ENCODE measurements at places on chromosomes 2 and 18.

GRCh38 chr2:145221516-145221915 is 701.6 kb upstream of the ZEB2 start:
- DNase-seq: no peak

- no peak for DNase-seq
Observed at GRCh38 chr2:191115391-191115790, 35.4 kb downstream of the STAT4 start.

GRCh38 chr2:240988146-240988545 is 10.3 kb upstream of the SNED1 start:
- no peak for DNase-seq

GRCh38 chr2:109623923-109624322 is 9.8 kb downstream of the SOWAHC start:
- no peak for DNase-seq

GRCh38 chr2:232571026-232571474 is 20.6 kb downstream of the EIF4E2 start:
- DNase-seq: no peak

GRCh38 chr2:168939918-168940317 is 38.8 kb downstream of the G6PC2 start:
- no peak for DNase-seq

GRCh38 chr2:85355073-85355410 is 473 bp downstream of the ELMOD3 start:
- DNase-seq: no peak

GRCh38 chr18:64438178-64438577 is 289.3 kb upstream of the LINC00305 start:
- no peak for DNase-seq

DNA sequence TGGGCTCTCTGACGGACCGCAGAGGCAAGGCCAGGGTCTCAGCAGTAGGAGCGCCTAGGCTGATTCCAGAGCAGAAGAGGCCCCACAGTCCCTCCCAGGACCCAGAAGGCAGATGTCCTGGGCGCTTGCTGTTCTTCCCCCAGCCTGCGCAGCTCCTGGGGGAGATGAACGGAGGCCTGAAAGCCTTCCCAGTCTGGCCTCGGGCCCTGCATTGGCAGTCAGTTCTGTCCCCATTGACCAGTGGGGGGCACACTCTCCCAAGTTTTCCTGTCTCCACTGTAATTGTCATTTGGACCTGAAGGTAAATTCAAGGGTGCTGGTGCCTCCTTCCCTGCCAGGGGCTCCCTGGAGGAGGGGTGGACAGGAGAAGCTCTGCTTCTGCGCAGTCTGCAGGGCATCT is 345.7 kb downstream of the CYP26B1 start:
- DNase-seq: no peak

- DNase-seq: no peak
Observed at GRCh38 chr2:188456114-188456909, 164.6 kb downstream of the GULP1 start.

DNA sequence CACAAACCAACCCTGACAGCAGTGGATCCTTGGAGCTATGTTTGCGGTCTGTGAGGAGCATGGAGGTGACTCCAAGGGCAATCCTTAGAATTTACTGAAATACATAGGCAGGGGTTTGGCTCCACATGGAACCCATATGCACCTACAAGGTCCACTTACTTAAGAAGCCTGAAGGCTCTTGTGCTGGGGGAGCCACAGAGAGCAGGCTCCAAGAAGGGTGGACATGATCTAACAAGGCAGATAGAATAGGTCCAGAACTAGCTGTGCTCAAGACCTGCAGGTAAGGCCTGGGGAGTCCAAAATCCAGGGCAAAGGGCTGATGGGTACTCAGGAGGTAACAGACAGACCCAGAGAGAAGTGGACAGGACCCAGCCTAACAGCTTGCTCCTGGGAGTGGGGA is 1.2 kb upstream of the CDK5R2 start:
- no peak for DNase-seq

GRCh38 chr18:48023334-48024008 is 93.0 kb upstream of the SMAD2 start:
- no peak for DNase-seq

- DNase-seq: no peak
Observed at GRCh38 chr2:212794471-212794870, 255.9 kb upstream of the ERBB4 start.
